Stimulated activated CD8-positive, alpha-beta memory T cell treated with anti-CD3 and anti-CD28 coated beads, Interleukin-7, amount 100 ng/mL, for 24 hours (primary cell): ENCODE measurements at places on chromosomes 6 and 20.

DNA sequence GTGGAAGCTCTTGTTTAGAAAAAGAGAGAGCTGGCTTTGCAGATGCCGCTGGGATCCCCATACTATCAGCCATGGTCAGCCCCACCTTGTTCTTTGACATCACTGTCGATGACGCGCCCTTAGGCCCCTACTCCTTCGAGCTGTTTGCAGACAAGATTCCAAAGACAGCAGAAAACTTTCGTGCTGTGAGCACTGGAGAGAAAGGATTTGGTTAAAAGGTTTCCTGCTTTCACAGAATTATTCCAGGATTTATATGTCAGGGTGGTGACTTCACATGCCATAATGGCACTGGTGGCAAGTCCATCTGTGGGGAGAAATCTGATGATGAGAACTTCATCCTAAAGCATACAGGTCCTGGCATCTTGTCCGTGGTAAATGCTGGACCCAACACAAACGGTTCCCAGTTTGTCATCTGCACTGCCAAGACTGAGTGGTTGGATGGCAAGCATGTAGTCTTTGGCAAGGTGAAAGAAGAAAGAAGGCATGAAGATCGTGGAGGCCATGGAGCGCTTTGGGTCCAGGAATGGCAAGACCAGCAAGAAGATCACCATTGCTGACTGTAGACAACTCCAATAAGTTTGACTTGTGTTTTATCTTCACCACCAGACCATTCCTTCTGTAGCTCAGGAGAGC lies 2.4 kb upstream of the BLCAP start:
- DNase-seq, result no peak

- DNase-seq, result no peak
Measured at GRCh38 chr6:91087908-91088307, 501.0 kb upstream of the MAP3K7 start.

- no peak for DNase-seq
Measured at GRCh38 chr20:14526891-14527290, 189.5 kb upstream of the FLRT3 start.

GRCh38 chr6:11604215-11604614 lies 66.7 kb downstream of the TMEM170B start:
- no peak for DNase-seq

- no peak for DNase-seq
Measured at GRCh38 chr6:169019727-169020491, 233.7 kb downstream of the THBS2 start.

- no peak for DNase-seq
Measured at GRCh38 chr6:52305411-52305810, 20.9 kb upstream of the MCM3 start.
